A549 treated with AZD2906 at 1 μM for 4 hours (cell line): ENCODE measurements at places on chromosomes 7 and 10. TPM values are rescaled to one million over a fixed set of nuclear protein-coding genes. Genes with fewer than 3 reads are reported as not detected.

The EGR2 gene
- total RNA-seq: 0.22 to 0.32 TPM (median 0.29 TPM) in 5 replicates

The GJC3 gene
- total RNA-seq: 0.09 to 0.24 TPM (median 0.20 TPM) in 4 of 5 replicates, not detected in the other

The CYP2E1 gene
- total RNA-seq: 0.15 to 0.40 TPM (median 0.23 TPM) in 4 of 5 replicates, not detected in the other

The ACHE gene
- total RNA-seq: 2.3 to 3.5 TPM (median 3.1 TPM) in 5 replicates

The WDFY4 gene
- 0.03 to 0.11 TPM (median 0.06 TPM) in 4 of 5 replicates, not detected in the other for total RNA-seq

The TRIM24 gene
- 6.7 to 7.9 TPM (median 7.5 TPM) in 5 replicates for total RNA-seq

The CHN2 gene
- 0.42 to 1.2 TPM (median 0.58 TPM) in 5 replicates for total RNA-seq

The ENO4 gene
- total RNA-seq: 0.32 to 0.60 TPM (median 0.35 TPM) in 5 replicates

The ABCB4 gene
- total RNA-seq: 0.10 TPM in 1 of 5 replicates, not detected in the others

The C10orf67 gene
- 0.05 to 0.19 TPM (median 0.09 TPM) in 4 of 5 replicates, not detected in the other for total RNA-seq

The FAM131B gene
- 0.28 to 0.40 TPM (median 0.37 TPM) in 5 replicates for total RNA-seq
